ENCODE measurements at places on chromosomes 16 and 17. TPM values are rescaled to one million over a fixed set of nuclear protein-coding genes. Genes with fewer than 3 reads are reported as not detected.

GAS2L2 gene
- not detected for total RNA-seq

TBC1D26 gene
- total RNA-seq: under 0.01 TPM

KRT34 gene
- total RNA-seq: 11.2 TPM

ELMO3 gene
- total RNA-seq: 0.29 TPM

ABCA3 gene
- total RNA-seq: 1.4 TPM

CEP131 gene
- total RNA-seq: 8.7 TPM

CLEC18B gene
- total RNA-seq: 0.72 TPM

DNA sequence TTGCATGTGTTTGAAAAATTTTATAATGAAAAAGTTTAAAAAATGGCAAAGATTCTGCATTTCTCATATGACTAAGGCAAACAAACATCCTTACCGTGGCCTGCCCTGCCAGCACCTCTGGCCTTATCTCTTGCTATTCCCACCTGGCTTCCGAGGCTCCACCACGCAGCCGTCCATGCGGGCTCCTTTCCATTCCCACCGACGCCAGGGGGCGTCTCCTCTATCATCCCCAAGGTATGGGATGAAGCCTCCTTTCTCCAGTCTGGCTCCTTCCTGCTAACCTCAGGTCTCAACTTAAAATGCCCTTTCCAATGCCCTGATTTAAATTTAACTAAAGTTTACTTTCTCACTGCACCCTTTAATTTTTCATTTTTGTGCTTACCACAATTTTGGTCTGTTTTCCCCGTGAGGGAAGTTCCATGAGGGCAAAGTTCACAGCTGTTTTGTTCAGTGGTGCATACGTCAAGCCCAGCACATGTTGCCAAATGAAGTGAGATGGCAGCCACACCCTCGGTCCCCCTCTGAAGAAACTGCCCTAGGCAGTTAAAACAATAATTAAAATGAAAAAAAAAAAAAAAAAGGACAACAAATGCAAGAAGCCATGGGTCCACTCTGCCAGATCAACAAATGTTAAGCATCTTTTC lies 13.3 kb upstream of the SDK2 start:
- no peak overlapping the region for H3K4me3 ChIP-seq
- H3K27ac ChIP-seq: no peak overlapping the region
- no peak for DNase-seq

GRCh38 chr16:51510416-51510815 lies 359.3 kb upstream of the SALL1 start:
- H3K27ac ChIP-seq: no peak overlapping the region
- H3K27me3 ChIP-seq: no peaks in the 10 kb centered on the region

DNA sequence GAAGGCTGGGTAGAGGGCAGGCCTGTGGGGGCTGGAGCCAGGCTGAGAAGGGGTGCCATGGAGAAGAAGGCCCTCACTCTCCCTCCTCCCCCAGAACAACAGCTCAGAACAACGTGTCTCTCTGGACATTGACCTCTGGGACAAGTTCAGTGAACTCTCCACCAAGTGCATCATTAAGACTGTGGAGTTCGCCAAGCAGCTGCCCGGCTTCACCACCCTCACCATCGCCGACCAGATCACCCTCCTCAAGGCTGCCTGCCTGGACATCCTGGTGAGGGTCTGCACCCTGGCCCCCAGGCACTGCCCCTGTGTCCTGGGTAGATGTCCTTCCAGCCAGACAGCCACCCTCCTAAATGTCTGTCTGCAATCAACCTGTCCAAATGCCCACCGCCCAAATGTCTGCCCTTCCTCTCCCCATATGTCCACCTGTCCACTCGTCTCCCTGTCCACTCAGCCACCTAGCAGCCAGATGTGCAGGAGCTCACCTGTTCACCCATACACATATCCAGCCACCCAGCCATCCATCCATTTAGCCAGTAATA lies 12.2 kb downstream of the GJD3 start:
- peaks cover 40% of the 10 kb centered on the region for H3K36me3 ChIP-seq
- DNase-seq: peak; percentile 50
- peaks cover 22% of the 10 kb centered on the region for H3K4me1 ChIP-seq
- no peaks in the 10 kb centered on the region for H3K27me3 ChIP-seq
- H3K27ac ChIP-seq: peak overlapping the region; percentile 28

- H3K27me3 ChIP-seq: no peaks in the 10 kb centered on the region
- no peaks in the 10 kb centered on the region for H3K36me3 ChIP-seq
- peak; percentile 25 for DNase-seq
- H3K27ac ChIP-seq: no peak overlapping the region
Measured at GRCh38 chr17:52828621-52829020, 670.1 kb upstream of the CA10 start.

DNA sequence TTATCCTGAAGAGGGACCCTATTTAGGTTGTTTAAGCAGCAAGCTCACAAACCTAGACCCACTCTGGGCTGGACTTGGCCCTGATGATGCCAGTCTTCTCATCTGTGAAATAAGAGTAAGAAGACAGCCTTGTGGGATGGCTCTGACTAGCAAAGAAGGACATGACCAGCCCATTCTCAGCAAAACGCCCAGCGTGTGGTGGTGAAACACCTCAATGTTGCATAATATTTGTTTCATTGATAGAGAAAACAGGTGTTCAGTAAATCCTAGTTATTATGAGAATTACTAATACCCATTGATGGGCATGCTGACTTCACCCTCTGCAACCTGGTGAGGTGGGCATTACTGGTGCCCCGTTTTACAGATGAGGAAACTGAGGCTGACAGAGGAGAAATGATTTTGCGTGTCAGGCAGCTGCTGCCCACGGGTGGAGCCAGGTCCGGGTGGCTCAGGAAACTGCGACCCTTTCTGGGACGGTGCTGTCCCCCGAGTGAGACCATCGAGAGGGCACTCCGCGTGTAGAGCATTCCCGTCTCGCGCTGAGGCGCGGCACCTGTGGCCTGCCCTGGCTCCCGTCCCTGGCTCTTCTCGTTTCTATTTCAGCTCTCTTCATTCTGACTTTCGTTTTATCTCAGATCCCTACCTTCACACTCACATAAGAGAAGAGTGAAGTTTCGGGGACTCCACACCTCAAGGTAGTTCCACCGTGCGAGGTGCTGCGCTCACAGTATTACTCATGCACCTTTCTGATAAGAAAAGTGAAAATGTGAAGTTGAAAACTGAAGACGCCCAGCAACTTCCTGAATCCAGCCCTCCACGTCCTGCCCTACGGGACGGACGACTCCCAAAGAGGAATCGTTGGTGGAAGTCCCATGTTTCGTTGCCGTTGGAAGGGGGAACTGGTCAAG lies 48.5 kb downstream of the IRF8 start:
- no peaks in the 10 kb centered on the region for H3K4me1 ChIP-seq
- peaks cover 10% of the 10 kb centered on the region for H3K27me3 ChIP-seq
- no peaks in the 10 kb centered on the region for H3K36me3 ChIP-seq
- H3K4me3 ChIP-seq: no peak overlapping the region

GRCh38 chr16:24118126-24118821 lies 137.9 kb upstream of the CACNG3 start:
- H3K4me3 ChIP-seq: no peak overlapping the region
- no peak for DNase-seq
- H3K4me1 ChIP-seq: no peaks in the 10 kb centered on the region
- no peaks in the 10 kb centered on the region for H3K27me3 ChIP-seq
- no peak overlapping the region for H3K27ac ChIP-seq
- no peaks in the 10 kb centered on the region for H3K36me3 ChIP-seq

- no peak overlapping the region for H3K27ac ChIP-seq
- no peak for DNase-seq
- H3K27me3 ChIP-seq: no peaks in the 10 kb centered on the region
- H3K4me3 ChIP-seq: no peak overlapping the region
Measured at GRCh38 chr16:11738742-11739544, 3.7 kb downstream of the TXNDC11 start.

DNA sequence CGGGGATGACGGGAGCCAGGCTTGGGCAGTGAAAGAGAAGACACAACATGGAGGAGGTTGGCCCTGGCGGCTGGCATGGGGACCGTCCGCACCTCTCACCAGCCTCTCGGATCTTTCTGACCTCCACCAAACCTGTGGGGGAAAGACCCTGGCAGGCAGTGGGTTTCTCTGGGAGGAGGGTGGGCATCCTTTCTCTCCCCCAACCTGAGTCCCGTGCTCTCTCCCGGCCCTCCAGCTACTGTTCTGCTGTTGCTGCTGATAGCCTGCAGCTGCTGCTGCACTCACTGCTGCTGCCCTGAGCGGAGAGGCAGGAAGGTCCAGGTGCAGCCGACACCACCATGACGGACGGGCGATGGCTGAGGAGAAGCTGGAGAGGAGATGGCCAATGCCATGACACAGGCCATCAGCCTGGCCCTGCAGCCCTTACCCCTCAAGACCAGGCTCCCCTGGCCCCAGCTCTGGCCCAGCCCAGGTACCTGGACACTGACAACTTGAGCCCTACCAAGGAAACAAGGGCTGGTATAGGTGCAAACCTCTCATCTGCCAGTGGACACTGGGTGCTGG lies 7.4 kb downstream of the SMIM5 start:
- no peaks in the 10 kb centered on the region for H3K36me3 ChIP-seq
- no peak overlapping the region for H3K27ac ChIP-seq
- no peaks in the 10 kb centered on the region for H3K4me1 ChIP-seq
- H3K4me3 ChIP-seq: no peak overlapping the region
- peak; percentile 50 for DNase-seq

- peak; percentile 100 for DNase-seq
- H3K4me1 ChIP-seq: peaks cover 9% of the 10 kb centered on the region
- peak within 1 kb of the TSS; percentile 37 for H3K27ac ChIP-seq
Measured at GRCh38 chr16:641326-642188, at the start of gene MCRIP2. TSS of gene MCRIP2 (plus strand) at chr16:641828. CDS start at chr16:641992, 164 bp downstream.

- no peaks in the 10 kb centered on the region for H3K27me3 ChIP-seq
- H3K4me1 ChIP-seq: peaks cover 8% of the 10 kb centered on the region
- peak; percentile 70 for DNase-seq
- H3K4me3 ChIP-seq: no peak overlapping the region
- H3K27ac ChIP-seq: peak overlapping the region; percentile 45
Measured at GRCh38 chr16:457732-458400, 32.4 kb downstream of the RAB11FIP3 start.

DNA sequence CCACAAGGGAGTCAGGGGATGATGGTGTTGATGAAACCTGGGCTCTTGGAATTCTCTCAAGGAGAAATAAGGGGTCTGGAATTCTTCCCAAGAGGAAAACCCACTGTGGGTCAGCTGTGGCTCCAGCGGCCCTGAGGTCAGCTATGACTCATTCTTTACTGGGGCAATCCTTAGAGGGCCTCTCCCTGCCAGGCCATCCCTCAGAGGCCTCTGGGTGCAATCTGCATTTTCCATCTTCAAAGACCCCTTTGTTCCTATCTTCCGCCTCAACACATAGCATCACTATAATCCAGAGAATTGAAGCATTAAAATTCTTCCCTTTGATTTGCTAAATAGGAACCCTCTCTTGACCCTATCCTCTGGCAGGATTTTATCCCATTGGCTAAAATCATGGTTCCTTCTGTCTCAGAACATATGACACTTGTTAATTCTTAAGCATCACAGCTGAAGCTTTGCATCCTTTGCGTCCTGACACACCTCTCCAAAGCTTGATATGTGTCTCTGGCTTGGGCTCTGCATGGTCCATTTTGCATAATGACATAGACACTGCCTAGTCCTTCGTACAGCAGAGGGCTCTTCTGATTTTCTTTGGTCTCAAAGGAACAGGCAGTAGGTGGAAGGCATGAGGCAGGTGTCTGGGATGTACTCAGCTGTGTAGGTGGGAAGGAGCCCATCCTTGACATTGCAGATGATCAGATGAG lies 4.4 kb upstream of the KRT37 start:
- H3K4me1 ChIP-seq: peaks cover 3% of the 10 kb centered on the region
- peak; percentile 84 for DNase-seq
- no peaks in the 10 kb centered on the region for H3K27me3 ChIP-seq
- H3K4me3 ChIP-seq: no peak overlapping the region

- H3K27ac ChIP-seq: peak overlapping the region; percentile 77
- H3K4me1 ChIP-seq: no peaks in the 10 kb centered on the region
- H3K4me3 ChIP-seq: peak overlapping the region; percentile 92
- DNase-seq: peak; percentile 32
- no peaks in the 10 kb centered on the region for H3K27me3 ChIP-seq
Measured at GRCh38 chr17:31900877-31901276, 631 bp downstream of the UTP6 start.

DNA sequence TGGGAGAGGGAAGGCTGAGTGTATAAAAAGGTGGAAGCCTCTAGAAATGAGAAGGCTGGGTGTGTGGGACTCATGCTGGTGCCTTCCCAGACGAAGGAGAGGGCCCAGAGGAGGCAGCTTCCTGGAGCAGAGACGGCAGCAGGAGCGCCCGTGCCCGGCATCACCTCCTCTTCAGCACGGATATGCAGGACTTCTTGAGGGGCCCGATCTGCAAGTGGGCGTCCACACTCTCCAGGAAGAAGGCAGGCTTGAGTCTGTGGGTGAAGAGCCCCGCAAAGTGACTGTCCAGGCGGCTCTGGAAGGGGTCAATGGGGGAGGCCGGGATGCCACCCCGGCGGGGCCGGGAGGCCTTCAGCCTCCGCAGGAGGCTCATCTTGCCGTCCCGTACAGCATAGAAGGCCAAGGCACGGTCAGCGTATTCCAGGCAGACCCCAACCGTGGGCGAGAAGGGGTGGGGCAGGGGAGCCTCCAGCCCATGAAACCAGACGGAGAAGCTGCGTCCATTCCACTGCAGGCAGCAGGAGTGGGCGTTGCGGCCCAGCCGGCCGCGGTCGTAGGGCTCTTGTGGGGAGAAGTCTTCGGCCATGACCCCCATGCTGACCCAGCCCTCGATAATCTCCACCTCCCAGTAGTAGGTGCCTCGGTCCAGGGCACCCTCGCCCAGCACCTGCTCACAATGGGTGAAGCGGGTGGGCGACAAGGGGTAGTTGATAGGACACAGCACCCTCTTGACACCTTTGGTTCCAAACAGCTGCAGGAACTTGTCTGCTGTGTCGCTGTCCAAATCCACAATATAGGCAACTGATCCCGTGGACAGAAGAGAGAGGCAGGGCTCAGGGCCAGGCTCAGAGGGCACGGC lies 3.8 kb downstream of the TRIM47 start:
- peak; percentile 27 for DNase-seq
- H3K27me3 ChIP-seq: peaks cover 6% of the 10 kb centered on the region
- H3K36me3 ChIP-seq: no peaks in the 10 kb centered on the region
- H3K4me1 ChIP-seq: peaks cover 34% of the 10 kb centered on the region
- H3K27ac ChIP-seq: no peak overlapping the region

DNA sequence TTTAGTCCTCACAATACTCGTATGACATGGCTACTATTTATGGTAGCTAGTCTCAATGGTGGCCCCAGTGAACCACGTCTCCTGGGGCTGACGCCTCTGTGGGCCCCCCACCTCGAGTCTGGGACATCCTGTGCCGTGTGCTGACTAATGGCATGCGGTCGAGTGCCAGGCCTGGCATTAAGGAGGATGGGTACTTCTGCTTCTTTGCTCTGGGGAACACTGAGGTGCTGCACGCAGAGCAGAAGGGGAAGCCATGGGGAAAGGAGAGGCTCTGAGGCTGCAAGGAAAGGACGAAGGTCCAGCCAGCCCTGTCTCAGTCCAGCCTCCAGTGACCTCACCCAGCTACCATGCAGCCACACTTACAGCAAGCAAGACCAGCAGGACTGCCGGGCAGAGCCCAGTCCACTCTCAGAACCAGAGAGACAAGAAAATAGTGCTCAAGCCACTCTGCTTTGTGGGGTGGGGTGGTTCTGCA lies 5.7 kb upstream of the MPRIP start:
- no peaks in the 10 kb centered on the region for H3K27me3 ChIP-seq
- peak; percentile 55 for DNase-seq
- H3K36me3 ChIP-seq: no peaks in the 10 kb centered on the region
- no peak overlapping the region for H3K4me3 ChIP-seq
- no peak overlapping the region for H3K27ac ChIP-seq

- H3K4me3 ChIP-seq: no peak overlapping the region
- no peaks in the 10 kb centered on the region for H3K4me1 ChIP-seq
- DNase-seq: no peak
- H3K36me3 ChIP-seq: no peaks in the 10 kb centered on the region
Measured at GRCh38 chr16:57947261-57947660, 23.7 kb downstream of the CNGB1 start.

Measured in osteoblast (primary cell).